ENCODE measurements at places on chromosomes 6 and 20.

- DNase-seq = no peak
These were observed 69.0 kb downstream of the AFG1L start for GRCh38 chr6:108363889-108364313.

DNA sequence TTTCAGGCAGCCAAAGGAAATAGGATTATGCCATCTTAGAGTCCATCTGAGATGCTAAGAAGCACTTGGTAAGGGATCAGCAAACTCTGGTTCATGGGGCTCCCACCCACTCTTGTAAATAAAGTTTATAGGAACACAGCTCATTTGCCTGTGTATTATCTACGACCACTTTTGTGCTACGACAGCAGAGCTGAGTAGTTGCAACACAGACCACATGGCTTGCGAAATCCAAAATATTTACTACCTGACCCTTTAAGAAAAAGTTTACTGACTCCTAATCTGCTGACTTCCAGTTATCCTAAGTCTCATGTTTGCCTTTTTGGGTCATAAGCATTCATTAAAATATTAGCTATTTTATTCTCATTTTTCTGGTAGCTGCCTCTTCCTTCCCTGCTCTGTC lies 859.0 kb downstream of the QKI start:
- peak; percentile 27 for DNase-seq

DNA sequence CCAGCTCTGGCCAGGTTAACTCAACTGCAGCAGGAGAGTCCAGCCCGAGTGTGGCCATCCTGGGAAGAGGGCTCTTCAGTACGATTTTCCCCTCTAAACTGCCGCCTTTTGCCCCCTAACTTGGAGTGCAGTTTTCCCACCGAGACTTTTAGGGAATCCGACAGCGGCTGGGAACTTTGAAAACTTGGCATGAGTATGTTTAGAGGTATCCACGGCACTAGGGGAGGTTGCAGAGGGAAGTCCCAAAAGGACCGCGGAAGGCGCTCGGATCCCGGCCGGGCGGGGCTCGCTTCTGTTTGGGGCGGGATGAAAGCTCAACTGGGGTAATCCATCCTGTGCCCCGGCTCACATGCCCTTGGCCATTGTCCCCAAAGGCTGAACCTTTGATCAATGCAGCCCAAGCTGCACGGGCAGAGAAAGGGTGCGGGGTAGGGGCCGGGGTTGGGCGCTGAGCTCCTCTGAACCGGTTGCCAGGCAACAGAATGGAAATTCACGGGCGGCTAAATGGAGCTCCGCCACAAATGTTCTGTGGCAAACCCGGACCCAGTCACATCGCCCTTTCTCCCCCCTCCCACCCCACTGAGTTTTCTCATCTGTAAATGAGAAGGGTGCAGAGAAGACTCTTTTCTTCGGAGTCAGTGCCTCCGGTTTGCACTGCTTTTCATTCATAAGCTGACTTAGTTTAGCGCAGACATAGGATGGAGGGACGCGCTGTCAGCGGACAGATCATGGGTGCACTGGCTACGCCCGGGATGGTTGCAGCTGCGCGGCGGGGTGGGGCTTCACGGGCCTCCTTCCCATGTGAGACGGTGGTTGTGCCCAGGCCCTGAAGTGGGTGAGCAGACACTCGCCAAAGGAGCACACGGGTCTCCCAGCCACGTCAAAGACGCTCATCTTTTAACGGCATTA lies 2.3 kb downstream of the BMP6 start:
- DNase-seq = no peak

DNA sequence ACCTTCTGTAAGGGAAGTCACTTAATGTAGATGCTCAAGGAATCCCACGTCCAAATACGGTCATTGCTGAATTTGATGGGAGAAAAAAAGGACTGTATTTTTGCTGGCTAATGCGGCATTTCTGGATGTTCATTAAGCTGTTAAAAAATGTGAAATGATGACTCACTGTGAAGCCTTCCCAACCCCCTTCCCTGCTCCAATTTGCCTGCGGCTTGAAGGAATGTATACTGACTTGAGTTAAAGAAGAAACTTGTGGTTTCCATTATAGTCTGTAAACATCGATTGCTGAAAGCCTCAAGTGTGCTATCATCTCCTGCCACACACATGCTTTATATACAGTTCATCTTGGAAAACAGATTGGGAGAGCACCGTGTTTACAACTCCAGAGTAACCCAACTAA lies 249.1 kb upstream of the JAG1 start:
- peak; percentile 91 for DNase-seq

DNA sequence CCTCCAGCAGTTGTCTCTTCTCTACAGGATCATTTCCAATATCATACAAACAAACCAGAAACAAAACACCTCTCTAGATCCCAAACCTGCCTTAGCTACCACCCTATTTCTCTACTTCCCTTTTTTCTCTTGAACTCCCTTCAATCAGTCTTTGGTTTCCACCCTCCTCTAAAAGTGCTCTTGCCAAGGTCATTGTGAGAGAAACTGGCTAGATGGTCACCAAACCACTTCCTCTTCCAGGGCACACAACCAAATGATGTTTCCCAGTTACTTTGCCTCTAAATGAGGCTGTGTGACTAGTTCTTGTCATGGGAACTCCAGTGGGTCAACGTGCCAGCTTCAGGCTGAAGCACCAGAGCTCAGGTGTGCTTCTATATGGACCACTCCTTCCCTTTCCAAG lies 85.8 kb upstream of the ARMC2 start:
- DNase-seq = no peak

DNA sequence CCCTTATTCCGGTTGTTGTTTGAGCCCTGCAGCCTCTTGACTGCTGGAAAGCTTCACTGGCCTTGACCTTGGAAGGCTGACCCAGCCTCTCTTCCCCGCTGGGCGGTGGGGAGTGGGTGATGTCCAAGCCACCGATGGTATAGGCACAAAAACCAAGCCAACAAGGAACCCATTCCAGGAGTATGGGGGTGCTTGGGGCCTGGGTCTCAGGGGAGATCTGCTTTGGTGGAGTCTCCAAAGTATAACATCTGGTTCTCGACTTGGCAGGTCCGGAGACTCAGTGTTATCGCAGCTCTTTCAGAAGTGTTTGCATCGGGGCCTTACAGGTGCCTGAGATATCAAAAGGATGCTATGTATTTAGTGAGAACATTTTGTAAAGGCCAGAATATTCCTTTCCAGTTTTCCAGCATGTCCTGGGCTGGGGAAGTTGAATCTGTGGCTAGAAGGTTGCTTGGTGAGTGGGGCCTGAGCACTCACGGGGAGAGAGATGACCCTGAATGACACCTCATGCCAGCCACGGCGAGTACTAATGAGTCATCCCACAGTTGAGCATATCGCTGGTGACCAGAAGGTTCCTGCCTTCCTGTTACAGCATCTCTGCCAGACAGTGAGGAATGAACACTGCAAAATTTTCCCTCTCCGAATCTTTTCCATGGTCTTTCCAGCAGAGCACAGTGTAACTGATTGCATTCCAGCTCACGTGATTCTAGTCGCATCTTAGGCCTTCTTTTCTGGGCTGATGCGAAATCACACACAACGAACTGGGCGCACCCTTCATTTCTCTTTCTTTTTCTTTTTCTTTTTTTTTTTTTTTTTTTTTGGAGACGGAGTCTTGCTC lies 133.9 kb downstream of the ZDHHC14 start:
- peak; percentile 74 for DNase-seq

- peak; percentile 89 for DNase-seq
These were observed 1358.6 kb upstream of the GJE1 start for GRCh38 chr6:140774080-140774505.

DNA sequence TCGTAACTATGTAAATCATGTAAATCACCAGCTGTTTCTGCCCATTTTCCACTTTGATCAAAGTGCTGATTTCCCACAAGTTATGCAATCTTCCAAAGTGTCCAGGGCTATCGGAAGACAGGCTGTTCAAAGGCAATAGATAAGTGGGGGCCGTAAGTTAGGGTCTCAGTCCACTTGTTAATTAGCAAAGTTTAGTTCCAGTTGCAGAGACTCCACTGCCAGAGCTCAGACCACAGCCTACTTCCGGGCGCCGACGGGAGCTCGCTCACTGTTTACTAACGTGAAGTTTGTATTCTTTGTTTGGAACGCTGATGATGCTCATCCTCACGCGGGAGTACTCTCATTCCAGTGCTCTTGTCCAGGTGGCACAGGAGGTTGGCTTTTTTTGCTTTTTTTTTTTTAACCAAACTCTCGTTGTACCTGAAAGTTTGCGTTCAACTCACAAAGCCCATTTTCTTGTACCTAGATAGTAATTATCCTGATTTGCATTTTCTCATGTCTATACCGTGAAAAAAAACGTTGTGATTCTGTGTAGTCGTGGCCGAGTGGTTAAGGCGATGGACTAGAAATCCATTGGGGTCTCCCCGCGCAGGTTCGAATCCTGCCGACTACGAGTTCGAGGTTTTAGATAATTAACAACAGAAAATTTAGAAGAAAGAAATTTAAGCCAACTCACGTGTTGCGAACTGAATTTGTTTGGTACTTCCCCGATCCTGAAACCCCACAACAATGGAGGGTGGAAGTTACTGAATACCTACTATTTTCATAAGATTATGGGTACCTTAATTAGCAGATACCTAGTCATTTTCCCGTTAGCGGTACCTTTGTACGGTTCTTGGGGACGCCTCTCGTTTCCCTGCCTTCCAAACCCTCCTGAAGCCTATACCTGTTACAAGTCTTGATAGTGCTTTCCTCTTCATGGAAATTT lies 29.9 kb upstream of the ZNF184 start:
- peak; percentile 82 for DNase-seq

- DNase-seq = no peak
These were observed 51.3 kb downstream of the PSMG4 start for GRCh38 chr6:3310051-3310448.

DNA sequence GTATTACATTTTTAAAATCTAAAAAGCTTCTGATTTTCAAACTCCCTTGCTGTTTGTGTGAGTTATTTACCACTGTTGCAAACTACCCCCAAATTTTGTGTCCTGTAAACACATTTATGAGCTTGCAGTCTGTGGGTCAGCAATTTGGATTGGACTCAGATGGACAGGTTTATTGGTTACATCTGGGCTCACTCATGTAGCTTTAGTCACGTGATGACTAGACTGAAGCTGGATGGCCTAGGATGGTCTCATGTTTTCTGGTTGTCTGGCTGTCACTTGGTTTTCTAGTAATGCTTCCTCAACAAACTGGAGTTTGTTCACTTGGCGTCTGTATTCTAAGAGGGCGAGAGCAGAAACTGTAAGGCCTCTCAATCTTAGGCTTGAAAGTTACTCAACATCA lies 12.2 kb upstream of the C6orf58 start:
- peak; percentile 8 for DNase-seq

- peak; percentile 15 for DNase-seq
These were observed at the start of gene ADA for GRCh38 chr20:44651684-44652423. Gene ADA, minus strand, starts transcription at chr20:44651699. Its CDS starts 92 bp downstream, at chr20:44651607.

DNA sequence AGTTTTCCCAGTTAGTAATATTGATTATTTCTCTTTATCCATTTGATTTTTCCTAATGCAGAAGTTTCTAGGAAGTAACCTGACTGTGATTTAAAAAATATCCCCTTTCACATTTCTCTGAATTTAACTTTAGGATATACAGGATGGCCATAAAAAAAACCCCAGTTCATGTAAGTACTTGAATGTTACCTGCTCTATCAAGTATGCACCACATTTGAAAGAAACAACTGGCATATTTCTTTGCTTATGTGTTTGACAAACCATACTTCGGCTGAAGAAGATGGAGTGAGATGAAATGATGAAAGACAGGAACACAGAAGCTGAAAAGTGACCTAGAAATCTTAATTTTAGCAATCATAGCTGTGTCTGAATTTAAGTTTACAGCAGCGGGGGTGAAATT lies 374.0 kb upstream of the NOX3 start:
- DNase-seq = no peak

DNA sequence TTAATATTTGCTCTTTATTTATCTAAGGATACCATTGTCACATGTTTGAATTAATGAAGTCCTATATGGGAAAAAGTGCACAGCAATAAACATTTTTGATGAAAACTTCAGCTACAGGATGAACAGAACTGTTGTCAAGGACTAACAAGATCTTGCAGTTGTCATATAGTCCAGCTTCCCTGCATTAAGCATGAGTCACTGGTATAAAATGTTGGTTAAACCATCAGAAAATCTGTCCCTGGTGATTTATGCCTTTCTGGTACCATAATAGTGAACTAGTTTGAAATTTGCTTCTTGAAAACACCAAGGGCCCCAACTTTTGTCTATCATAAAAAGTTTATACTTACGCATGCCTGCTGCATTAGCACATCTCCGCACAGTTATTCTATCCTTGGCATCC lies 60.4 kb upstream of the RSPO3 start:
- DNase-seq = peak; percentile 64

DNA sequence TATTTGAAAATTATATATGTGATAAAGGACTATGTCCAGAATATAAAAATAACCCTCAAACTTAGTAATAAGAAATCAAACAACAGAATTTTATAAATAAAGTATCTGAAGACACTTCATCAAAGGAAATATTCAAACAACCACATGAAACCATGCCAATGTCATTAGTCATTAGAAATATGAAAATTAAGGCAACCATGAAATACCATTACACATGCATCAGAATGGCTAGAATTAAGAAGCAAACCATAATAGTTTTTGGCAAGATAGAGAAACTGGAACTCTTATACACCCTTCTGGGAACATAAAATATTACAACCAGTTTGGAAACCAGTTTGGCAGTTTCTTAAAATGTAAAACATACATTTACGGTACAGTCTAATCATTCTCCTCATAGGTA lies 137.2 kb upstream of the ADGRB3 start:
- peak; percentile 17 for DNase-seq

- DNase-seq = no peak
These were observed 131.6 kb downstream of the PDE7B start for GRCh38 chr6:135983093-135983492.

DNA sequence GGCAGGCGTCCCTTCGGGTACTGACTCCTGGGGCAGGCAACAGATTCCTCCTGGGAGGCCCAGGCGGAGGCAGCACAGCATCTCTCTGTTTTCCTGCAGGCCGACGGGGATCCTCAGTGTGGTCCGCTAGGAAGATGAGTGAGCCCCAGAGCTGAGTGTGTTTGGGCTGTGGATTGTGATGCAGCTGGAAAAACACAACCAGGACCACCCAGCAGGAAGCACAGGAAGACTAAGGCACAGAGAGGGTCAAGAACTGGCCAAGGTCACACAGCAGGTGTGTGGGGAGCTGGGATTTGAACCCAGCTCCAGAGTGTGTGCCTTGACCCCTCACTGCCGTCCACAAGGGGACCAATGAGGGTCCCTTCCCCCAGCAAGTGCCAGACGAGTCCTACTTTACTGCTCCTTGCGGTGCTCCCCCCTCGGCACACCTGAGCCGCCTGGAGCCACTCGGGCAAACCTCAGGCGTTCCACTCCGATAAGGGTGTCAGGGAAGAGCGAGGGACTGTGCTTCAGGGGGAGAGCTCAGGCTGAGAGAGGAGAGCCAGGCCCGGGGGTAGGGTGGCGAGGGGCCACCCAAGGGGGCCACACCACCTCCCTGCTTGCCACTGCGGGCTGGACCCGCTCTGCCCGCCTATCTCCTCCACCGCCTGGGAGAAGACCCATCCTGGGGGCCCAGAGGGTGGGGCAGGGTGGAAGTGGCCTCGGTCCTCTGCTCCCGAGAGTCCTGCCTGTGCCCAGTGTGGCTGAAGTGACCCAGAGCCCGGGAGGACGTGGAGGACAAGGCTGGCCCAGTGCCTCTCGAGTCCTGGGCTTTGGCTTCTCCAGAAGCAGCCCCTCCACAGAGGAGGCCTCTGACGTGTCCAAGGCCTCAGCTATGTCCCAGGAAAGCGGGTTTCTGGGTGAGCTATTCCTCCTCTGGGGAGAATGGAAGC lies 63.3 kb downstream of the YTHDF1 start:
- DNase-seq = no peak

- no peak for DNase-seq
These were observed 150.0 kb downstream of the PHACTR1 start for GRCh38 chr6:12866422-12867029.

Measured in fibroblast of mammary gland (primary cell).